ENCODE measurements at places on chromosomes 16 and 17.
A peak's percentile ranks its signal among the peaks of the same experiment; 100 is the strongest.

- H3K4me3 ChIP-seq, result no peak overlapping the region
- H3K36me3 ChIP-seq, result no peaks in the 10 kb centered on the region
- no peaks in the 10 kb centered on the region for H3K27me3 ChIP-seq
- no peaks in the 10 kb centered on the region for H3K4me1 ChIP-seq
- H3K27ac ChIP-seq, result no peak overlapping the region
- DNase-seq, result no peak
Measured at GRCh38 chr17:29844339-29845048, 85.5 kb downstream of the SSH2 start.

- peak overlapping the region; percentile 28 for H3K4me3 ChIP-seq
- no peaks in the 10 kb centered on the region for H3K27me3 ChIP-seq
- peaks cover 73% of the 10 kb centered on the region for H3K4me1 ChIP-seq
- DNase-seq, result no peak
Measured at GRCh38 chr17:41970901-41971331, 4.3 kb downstream of the CNP start.

DNA sequence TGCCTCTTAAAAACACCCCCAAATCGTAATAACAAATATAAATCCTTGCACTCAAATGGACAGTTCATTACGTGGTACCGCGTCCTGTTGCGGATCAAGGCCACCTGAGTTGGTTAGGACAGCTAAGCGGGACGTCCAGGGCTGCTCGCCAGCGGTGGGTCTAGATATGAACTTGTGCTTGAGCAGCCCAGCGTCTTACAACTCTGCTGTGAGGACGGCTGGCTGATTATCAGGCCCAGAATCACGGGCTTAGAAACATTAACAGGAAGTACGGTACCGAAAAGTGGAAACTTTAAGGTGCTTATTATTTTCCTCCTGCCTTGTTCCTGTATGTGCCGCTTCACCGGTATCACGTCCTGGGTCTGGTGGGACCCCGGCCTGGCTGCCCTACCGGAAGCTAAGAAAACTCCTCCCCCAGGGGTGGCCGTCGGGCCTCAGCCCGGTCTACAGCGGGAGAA, 832 bp upstream of the SRRM2 start:
- peak overlapping the region; percentile 98 for H3K27ac ChIP-seq
- peak overlapping the region; percentile 95 for H3K4me3 ChIP-seq
- H3K36me3 ChIP-seq, result peaks cover 22% of the 10 kb centered on the region
- DNase-seq, result peak; percentile 36
- H3K4me1 ChIP-seq, result peaks cover 31% of the 10 kb centered on the region
- no peaks in the 10 kb centered on the region for H3K27me3 ChIP-seq

- no peak for DNase-seq
- H3K27me3 ChIP-seq, result peaks cover 15% of the 10 kb centered on the region
- H3K27ac ChIP-seq, result no peak overlapping the region
- H3K4me3 ChIP-seq, result no peak overlapping the region
Measured at GRCh38 chr16:30009085-30009862, 1.6 kb downstream of the DOC2A start.

GRCh38 chr16:583815-584591, 5.9 kb upstream of the RAB40C start:
- no peaks in the 10 kb centered on the region for H3K27me3 ChIP-seq
- peaks cover 55% of the 10 kb centered on the region for H3K36me3 ChIP-seq
- no peak overlapping the region for H3K27ac ChIP-seq
- DNase-seq, result no peak
- peaks cover 47% of the 10 kb centered on the region for H3K4me1 ChIP-seq
- H3K4me3 ChIP-seq, result no peak overlapping the region

DNA sequence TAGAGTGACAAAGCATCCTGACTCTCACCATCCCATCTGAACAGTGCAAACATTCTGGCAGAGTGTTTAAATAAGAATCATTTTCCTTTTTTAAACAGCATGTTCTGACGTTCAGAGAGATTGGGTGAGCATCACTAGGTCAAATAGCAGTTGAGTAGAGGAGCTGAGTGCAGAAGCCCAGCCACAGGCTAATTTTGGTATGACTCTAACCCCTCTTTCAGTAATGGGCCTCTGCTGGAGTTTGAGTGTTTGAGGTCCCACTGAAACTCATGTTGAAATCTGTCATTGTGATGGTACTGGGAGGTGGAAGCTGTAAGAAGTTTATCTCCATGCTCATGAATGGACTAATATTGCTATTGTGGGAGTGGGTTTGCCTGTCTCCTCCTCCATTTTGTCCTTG, 194.4 kb downstream of the SALL1 start:
- no peaks in the 10 kb centered on the region for H3K27me3 ChIP-seq
- H3K4me1 ChIP-seq, result peaks cover 2% of the 10 kb centered on the region
- DNase-seq, result no peak
- H3K27ac ChIP-seq, result no peak overlapping the region
- no peak overlapping the region for H3K4me3 ChIP-seq

DNA sequence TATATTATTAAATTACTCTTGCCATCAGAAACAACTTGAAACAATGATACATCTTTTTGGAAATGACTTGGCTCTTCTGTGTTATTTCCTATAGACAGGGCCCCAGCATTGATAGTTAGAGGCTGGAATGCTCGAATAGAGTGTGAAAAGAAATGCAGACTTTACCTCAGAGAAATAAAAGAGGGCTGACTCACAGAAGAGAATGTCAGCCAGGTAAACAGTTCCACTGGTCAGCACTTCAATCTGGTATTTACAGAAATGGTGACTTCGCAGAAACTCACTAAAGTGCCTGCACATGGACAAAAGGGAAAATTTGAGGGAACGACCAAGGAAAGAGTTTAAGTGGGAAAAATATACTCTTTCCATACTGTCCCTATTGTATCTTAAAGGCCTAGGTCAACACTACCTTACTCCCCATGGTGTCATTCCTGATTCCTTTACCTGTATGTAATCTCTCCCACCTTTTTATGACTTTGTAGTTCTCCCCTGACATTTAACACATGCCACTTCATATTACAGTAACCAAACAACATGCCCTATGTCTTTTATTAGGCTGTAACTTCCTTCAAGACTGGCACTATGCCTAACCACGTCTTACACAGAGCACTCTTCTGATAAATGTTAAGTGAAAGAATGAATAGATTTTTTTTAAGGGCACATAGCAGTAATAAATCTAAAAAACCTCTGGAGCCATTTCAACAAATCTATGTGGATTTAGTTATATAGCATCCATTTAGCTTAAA, 36.7 kb downstream of the AKAP10 start:
- H3K4me1 ChIP-seq, result peaks cover 5% of the 10 kb centered on the region
- no peak for DNase-seq
- no peak overlapping the region for H3K4me3 ChIP-seq

DNA sequence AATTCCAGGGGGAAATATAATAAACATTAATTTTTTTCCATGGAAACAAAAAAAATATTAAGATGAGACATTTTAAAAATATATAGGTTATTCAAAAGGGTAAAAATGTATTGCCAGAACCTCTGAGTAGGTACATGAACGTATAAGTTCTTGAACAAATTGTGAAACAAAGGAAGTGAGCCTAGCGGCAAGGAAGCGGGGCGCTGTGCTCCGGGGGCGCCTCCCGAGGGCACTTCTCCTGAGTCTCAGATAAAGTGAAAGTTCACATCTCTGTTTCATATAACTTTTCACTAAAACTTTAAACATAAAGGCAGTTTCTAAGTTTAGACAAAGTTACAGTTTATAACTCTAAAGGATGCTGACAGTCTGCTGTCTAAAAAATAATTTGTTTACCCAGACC, 52.3 kb downstream of the TNRC6C start:
- H3K4me3 ChIP-seq, result no peak overlapping the region
- H3K4me1 ChIP-seq, result no peaks in the 10 kb centered on the region
- H3K27me3 ChIP-seq, result no peaks in the 10 kb centered on the region
- H3K36me3 ChIP-seq, result peaks cover 12% of the 10 kb centered on the region
- no peak overlapping the region for H3K27ac ChIP-seq

DNA sequence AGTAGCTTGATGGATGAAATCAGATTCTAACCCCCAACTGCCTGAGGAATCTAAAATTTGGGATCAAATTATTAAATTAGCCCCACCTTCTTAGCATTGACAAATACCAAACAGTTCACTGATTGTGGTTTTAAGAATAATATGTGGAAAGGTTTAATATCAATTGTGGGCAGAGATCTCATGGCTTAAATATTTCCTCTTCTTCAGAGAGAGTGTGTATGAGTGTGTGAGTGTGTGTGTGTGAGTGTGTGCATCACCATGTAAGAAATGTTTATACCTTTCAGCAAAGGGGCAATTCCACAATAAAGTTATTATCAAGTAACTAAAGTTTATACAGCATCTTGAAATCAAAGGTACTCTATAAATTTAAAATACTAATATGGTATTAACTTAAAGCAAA, 3.2 kb downstream of the SMURF2 start:
- no peaks in the 10 kb centered on the region for H3K27me3 ChIP-seq
- no peaks in the 10 kb centered on the region for H3K36me3 ChIP-seq
- H3K4me1 ChIP-seq, result peaks cover 4% of the 10 kb centered on the region
- H3K4me3 ChIP-seq, result no peak overlapping the region
- no peak for DNase-seq

GRCh38 chr16:47413041-47413440, 47.8 kb downstream of the ITFG1 start:
- H3K4me1 ChIP-seq, result no peaks in the 10 kb centered on the region
- H3K36me3 ChIP-seq, result peaks cover 2% of the 10 kb centered on the region
- DNase-seq, result no peak
- H3K27ac ChIP-seq, result no peak overlapping the region

GRCh38 chr17:42944211-42944610, 20.0 kb downstream of the AARSD1 start:
- DNase-seq, result no peak
- no peak overlapping the region for H3K27ac ChIP-seq
- H3K4me1 ChIP-seq, result no peaks in the 10 kb centered on the region
- H3K36me3 ChIP-seq, result peaks cover 11% of the 10 kb centered on the region

GRCh38 chr16:82091241-82091640, 56.2 kb downstream of the HSD17B2 start:
- H3K27me3 ChIP-seq, result no peaks in the 10 kb centered on the region
- H3K36me3 ChIP-seq, result no peaks in the 10 kb centered on the region
- H3K4me1 ChIP-seq, result no peaks in the 10 kb centered on the region
- H3K4me3 ChIP-seq, result no peak overlapping the region
- H3K27ac ChIP-seq, result no peak overlapping the region

GRCh38 chr16:86375851-86376250, 134.5 kb upstream of the FOXF1 start:
- peaks cover 4% of the 10 kb centered on the region for H3K4me1 ChIP-seq
- no peak for DNase-seq
- H3K36me3 ChIP-seq, result no peaks in the 10 kb centered on the region
- no peak overlapping the region for H3K27ac ChIP-seq
- H3K4me3 ChIP-seq, result no peak overlapping the region

DNA sequence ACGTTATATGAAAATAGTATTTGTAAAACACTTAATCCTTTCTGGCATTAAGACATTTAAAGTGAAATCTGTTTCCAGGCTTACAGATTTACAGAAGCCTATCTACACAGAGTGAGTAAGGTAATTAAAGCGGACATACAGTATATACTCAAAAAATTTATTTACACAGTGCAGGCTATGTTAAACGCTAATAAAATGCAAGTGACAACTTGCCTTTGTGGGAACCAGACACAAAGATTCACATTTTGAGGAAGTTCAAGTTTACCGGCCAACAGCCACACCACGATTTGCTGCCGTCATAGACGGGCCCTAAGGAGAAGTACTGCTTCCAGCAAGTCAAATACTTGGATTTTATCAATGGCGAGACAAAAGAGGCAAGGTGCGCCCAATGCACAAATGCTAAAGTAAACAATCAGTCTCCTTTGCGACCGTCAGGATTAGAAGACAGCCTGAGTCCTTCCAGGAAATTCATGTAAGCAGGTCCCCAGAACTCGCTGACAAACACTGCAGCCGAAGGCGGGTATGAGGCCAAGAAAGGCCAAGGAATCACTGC, 801 bp downstream of the VPS35 start:
- peaks cover 3% of the 10 kb centered on the region for H3K36me3 ChIP-seq
- DNase-seq, result peak; percentile 73
- H3K4me1 ChIP-seq, result peaks cover 11% of the 10 kb centered on the region
- peak overlapping the region; percentile 84 for H3K4me3 ChIP-seq

GRCh38 chr17:55350825-55351205, 70.8 kb downstream of the MMD start:
- no peak for DNase-seq
- no peaks in the 10 kb centered on the region for H3K36me3 ChIP-seq
- no peak overlapping the region for H3K27ac ChIP-seq
- H3K27me3 ChIP-seq, result no peaks in the 10 kb centered on the region
- no peaks in the 10 kb centered on the region for H3K4me1 ChIP-seq

DNA sequence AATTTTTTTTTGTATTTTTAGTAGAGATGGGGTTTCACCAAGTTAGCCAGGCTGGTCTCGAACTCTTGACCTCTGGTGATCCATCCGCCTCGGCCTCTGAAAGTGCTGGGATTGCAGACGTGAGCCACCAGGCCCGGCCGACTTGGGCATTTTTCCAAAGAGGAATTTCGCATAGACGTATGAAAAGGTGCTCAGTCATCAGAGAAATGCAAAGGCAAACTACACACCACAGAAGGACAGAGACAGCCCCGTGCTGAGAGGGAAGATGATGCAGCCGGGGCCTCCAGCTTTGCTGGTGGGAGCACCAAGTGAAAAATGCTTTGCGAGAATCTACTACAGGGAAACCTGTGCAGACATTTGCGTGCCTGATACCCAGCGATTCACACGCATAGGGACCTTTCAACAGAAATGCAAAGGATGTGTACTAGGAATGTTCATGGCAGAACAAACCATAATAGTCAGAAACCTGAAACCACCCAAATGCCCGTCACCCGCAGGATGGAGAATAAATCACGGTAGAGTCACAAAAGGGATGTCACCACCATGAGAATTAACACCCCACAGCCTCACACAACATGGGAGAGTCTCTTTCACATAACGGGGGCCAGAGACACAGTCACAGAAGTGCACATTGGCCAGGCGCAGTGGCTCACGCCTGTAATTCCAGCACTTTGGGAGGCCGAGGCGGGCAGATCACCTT, 5.2 kb downstream of the RAB40B start:
- no peak for DNase-seq
- H3K4me1 ChIP-seq, result peaks cover 21% of the 10 kb centered on the region
- H3K4me3 ChIP-seq, result no peak overlapping the region

GRCh38 chr16:82071421-82071820, 36.4 kb downstream of the HSD17B2 start:
- no peaks in the 10 kb centered on the region for H3K27me3 ChIP-seq
- no peaks in the 10 kb centered on the region for H3K36me3 ChIP-seq
- H3K4me1 ChIP-seq, result no peaks in the 10 kb centered on the region
- no peak for DNase-seq

GRCh38 chr17:67477687-67478086, 100.6 kb downstream of the PITPNC1 start:
- H3K4me3 ChIP-seq, result no peak overlapping the region
- DNase-seq, result no peak
- no peaks in the 10 kb centered on the region for H3K27me3 ChIP-seq
- peaks cover 60% of the 10 kb centered on the region for H3K4me1 ChIP-seq
- no peaks in the 10 kb centered on the region for H3K36me3 ChIP-seq

- no peak overlapping the region for H3K27ac ChIP-seq
- H3K4me3 ChIP-seq, result no peak overlapping the region
- peaks cover 27% of the 10 kb centered on the region for H3K27me3 ChIP-seq
Measured at GRCh38 chr16:25689137-25689836, 2.5 kb upstream of the HS3ST4 start.

DNA sequence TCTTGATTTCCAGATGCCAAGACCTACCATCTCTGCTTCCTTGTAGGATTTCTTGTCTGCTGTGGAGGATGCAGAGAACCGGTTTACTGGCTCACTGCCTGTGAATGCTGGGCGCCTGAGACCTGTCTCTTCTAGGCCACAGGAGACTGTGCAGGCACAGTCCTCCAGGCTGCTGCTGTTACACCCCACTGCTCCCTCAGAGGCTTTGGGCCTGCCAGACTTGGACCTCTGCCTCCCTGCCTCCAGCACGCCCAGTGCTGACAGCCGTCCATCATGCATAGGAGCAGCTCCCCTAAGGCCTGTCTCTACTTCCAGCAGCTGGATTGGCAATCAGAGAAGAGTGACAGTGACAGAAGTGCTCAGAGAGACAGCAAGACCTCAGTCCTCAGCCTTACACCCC, 6.1 kb downstream of the HROB start:
- H3K27ac ChIP-seq, result no peak overlapping the region
- peaks cover 15% of the 10 kb centered on the region for H3K36me3 ChIP-seq
- no peaks in the 10 kb centered on the region for H3K27me3 ChIP-seq
- DNase-seq, result no peak

Measured in spinal cord (tissue), 10 donors.